ENCODE measurements at places on chromosomes 7 and 10. TPM values are rescaled to one million over a fixed set of nuclear protein-coding genes. Genes with fewer than 3 reads are reported as not detected.
A peak's percentile ranks its signal among the peaks of the same experiment; 100 is the strongest.

The DUS4L gene
- 4.7 TPM for total RNA-seq

- DNase-seq = no peak
Observed at GRCh38 chr7:97008275-97008917, 3.0 kb downstream of the DLX6 start.

DNA sequence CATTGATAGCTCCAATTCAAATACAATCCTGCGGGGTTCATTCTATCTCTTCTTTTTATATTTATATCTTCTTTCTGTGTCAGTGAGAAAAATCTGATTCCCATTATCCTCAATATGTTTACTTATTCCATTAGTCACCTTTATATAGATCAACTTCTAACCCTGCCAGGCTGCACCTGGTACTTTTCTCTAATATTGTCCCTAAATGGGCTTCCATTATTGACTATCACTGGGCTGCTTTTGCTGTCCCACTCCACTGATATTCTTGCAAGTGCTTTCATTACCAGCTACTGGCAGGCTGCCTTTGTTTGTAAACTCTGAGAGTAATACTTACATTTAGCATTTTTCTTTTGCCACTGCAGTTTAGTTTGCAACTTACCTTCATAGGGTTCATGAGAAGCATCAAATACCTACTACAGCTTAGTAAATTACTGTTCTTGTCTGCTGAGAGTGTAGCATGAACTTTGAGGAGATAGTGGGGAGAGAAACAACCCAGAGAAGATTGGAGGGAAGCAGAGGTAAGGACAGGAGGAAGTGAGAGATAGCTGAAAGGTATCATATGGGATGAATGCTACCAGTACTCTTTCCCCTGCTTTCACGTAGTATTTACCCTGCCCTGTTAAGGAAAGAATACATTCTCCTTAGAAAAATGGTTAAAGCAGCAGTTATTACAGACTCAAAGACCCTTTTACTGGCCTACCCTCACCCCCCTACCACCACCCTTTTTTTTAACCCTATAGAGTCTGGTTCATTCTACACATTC lies 119.1 kb downstream of the PHTF2 start:
- no peak for DNase-seq

GRCh38 chr10:6716516-6716915 lies 136.4 kb upstream of the PRKCQ start:
- no peak for DNase-seq

GRCh38 chr7:122802301-122802751 lies 83.9 kb downstream of the CADPS2 start:
- no peak for DNase-seq

The CAMK2B gene
- total RNA-seq = 55.9 TPM

GRCh38 chr10:45378914-45379726 lies 5.1 kb downstream of the ALOX5 start:
- DNase-seq = no peak

DNA sequence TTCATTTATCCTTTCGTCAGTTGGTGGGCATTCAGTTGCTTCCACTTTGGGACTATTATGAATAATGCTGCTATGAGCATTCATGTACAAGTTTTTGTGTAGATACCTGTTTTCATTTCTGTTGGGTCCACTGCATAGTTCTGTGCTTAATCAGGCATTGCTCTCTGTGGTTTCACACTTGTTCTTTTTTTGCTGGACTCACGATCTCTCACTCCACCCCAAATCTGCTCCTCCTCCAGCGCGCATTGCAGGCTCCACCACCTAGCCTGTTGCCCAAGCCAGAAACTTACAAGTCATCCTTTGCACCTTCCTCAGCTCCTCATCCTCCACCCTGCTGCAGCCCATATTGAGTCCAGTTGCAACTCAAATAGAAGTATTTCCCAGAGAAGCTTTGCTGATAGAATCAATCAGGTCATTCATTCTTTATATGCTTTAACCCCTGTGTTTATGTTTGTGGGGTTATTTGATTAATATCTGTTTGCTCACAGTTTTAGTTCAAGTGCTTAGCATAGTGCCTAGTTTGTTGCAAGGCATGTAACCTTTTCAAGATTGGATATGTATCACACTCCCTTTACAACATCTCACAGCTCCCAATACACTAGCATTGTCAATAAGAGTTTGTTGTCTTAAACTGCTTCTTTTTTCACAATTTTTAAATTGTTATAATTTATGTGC lies 16.6 kb upstream of the AFAP1L2 start:
- no peak for DNase-seq

- peak; percentile 67 for DNase-seq
Observed at GRCh38 chr7:55133630-55134358, 115.0 kb downstream of the EGFR start.

GRCh38 chr7:155547161-155547791 lies 917 bp upstream of the CNPY1 start:
- DNase-seq = no peak

DNA sequence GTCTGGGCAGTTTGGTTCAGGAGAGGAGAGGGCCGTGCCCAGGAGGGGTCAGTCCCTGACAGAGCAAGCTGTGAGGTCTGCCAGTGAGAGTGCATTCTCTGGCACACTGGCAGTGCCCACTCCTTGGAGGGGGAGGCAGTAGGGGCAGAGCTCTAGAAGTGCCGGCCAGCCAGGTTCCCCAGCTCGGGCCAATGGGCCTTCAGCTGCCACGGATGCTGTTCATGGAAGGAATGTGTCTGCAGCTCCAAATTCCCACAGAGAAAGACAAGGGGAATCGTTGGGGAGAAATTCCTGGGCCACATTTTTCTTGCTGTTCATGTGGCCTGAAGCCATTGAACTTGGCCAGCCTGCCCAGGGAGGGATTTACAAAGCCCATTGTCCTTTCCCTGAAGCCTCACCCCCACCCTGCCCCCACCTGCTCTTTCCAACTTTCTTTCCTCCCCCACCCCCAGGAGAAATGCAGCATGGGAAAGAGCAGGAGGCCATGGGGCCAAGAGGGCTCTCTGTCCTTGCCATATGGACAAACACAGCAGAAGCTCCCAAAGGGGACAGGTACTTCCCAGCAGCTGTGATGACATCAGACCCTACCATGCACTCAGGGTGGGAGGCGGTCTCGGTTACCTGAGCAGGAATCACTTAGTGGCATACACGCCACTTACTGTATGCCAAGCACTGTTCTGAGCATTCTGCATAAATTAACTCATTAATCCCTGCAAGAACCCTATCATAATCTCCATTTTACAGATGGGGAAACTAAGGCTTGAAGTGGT lies 70.7 kb downstream of the ARHGAP22 start:
- no peak for DNase-seq

The ABCB1 gene
- 1.4 TPM for total RNA-seq

The CTAGE15 gene
- total RNA-seq = not detected

The PRKAR1B gene
- 2.9 TPM for total RNA-seq

DNA sequence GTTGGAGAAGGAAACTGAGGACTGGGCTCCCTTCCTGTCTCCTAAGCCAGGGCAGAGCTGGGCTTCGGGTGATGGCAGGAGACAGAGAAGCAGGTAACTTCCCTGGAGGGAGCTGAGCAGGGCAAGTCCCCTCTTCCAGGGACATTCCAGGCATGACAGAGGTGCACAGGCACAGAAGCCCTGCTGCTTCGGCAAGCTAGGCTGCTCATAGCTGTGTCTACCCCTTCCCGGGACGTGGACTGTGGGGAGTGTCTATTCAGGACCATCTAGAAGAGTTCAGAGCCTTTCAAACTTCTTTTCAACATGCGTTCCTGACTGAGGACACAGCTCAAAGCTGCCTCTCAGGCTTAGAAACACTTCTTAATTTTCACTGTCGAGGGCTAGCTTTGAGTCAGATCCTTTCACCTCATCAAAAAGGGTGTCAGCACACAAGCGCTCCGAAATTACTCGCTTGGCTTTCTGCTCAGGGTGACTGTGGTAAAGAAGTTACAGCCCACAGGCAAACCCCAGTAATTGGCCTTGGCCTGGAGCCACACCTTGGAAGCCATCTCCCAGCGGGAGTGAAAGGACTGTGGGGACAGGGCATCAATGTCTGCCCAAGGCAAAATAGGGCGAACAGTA lies 63.7 kb upstream of the STEAP1B start:
- DNase-seq = no peak

DNA sequence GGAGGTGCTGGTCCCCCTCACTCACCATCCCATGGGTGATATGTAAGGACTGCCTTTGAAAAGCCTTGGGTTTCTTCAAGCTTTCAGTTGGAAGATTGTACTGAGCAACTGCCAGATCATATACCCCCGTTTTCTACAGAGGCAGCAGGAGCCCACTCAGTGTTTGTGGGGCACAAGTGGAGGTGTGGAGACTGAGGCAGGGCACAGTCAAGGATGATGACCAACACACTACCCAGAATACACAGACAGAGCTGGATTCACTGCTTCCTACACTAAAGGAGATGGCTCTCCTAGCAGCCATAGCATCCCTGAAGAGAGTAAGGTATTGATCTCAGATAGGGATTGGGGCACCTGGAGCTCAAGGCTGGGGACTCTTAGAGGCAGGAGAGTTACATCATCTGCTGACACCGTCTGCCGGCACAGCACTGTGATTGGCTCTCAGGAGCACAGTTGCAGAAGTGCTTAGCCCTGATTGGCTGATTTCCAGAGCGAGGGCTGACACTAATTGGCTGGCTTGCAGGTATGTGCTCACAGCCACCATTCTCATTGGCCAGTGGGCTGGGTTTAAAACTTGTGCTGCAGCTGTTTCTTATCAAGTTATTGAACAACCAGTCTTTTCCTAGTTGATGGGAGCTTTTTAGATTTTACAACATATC lies 77.9 kb upstream of the PFKP start:
- no peak for DNase-seq
